Stimulated activated CD4-positive, alpha-beta T cell treated with anti-CD3 and anti-CD28 coated beads, Interleukin-1b, Interleukin-23, amount 100 ng/mL, for 24 hours (primary cell): ENCODE measurements at places on chromosomes 7 and 10.

GRCh38 chr10:114743521-114744231 is 77.9 kb upstream of the FHIP2A start:
- no peak for DNase-seq

- no peak for DNase-seq
These were observed 433.9 kb upstream of the ZMIZ1 start for GRCh38 chr10:78634835-78635234.

- DNase-seq, result no peak
These were observed 110.9 kb downstream of the BAMBI start for GRCh38 chr10:28788252-28788651.

DNA sequence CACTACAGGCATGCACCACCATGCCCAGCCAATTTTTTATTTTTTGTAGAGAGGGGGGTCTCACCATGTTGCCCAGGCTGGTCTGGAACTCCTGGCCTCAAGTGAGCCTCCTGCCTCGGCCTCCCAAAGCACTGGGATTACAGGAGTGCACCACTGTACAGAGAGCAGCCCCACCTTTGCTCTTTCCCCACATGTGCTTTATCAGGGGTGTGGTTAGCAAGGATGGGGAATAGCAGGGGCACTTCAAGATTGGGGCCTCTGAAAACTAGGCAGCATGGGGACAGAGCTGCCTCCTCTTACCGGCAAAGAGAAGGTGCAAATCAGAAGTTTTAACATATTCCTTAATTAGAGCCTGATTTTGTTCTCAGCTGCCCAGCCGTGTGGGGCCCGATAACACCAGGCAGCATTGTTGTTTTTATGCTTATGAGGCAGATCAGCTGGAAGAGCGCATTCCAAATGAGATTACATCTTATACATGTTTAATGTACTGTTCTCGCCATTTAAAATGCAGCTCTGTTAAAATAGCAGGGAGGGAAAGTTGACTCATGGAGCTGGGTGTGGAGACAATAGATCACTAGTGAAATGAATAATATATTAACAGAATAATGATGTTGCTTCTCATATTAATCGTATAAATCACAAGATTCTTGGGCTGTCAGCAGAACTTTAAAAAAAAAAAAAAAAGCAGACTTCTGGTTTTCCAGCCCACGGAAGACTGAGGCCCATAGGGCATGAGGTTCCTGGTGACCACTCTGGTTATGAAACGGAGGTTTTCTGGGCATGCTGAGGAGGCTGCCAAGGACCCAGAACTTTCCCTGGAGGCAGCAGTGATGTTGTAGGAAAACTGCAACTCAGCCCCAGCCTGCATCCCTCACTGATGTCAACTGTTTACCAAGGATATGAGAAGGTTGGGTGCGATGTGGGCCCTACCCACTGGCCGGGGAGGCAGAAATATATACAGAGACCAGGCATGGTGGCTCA is 62.5 kb downstream of the TMEM130 start:
- no peak for DNase-seq
